ENCODE measurements at places on chromosomes 4 and X.

DNA sequence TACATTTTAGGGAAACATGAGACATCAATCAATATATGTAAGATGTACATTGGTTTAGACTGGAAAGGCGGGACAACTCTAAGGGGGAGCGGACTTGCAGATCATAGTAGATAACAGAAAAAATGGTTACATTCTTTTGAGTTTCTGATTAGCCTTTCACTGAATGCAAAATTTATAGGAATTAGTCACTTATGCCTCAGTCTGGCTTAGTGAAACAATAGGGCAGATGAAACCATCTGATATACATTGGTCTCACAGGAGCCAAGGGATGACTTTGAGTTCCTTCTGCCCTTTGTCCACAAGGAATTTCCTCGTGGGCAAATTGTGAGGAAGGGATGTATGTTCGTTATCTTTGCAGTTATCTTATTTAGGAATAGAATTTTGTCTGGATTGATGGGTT lies 128.2 kb downstream of the ARSF start:
- DNase-seq, result no peak

- no peak for DNase-seq
Observed at GRCh38 chr4:39937683-39938268, 39.9 kb downstream of the PDS5A start.

GRCh38 chrX:115030625-115031024 lies 13.2 kb upstream of the IL13RA2 start:
- DNase-seq, result no peak

- no peak for DNase-seq
Observed at GRCh38 chr4:15873117-15873516, 65.4 kb downstream of the FGFBP1 start.

GRCh38 chrX:30615229-30615628 lies 37.7 kb upstream of the TASL start:
- DNase-seq, result no peak

- DNase-seq, result no peak
Observed at GRCh38 chrX:75989806-75990590, 182.9 kb upstream of the PBDC1 start.

GRCh38 chrX:20315140-20315539 lies 48.4 kb upstream of the RPS6KA3 start:
- DNase-seq, result peak; percentile 75

DNA sequence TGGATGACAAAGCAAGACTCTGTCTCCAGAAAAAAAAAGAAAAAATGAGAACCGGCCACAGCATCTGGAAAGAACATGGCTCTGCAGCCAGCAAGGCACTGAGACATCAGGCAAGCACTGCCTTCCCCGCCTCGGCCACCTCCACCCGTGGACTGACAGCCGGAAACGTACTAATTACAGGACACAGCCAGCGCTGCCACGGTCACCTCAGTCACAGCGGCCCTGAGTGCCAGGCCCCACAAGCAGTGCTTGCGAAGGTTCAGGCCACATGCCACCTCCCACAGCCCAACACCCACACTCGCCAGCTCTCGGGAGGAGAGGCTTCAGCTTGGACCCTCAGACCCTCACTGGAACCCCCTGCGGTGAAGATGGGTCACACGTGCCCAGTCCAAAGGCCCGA lies 16.8 kb downstream of the FAM53A start:
- no peak for DNase-seq

GRCh38 chr4:110260299-110260698 lies 61.9 kb upstream of the ELOVL6 start:
- DNase-seq, result no peak

DNA sequence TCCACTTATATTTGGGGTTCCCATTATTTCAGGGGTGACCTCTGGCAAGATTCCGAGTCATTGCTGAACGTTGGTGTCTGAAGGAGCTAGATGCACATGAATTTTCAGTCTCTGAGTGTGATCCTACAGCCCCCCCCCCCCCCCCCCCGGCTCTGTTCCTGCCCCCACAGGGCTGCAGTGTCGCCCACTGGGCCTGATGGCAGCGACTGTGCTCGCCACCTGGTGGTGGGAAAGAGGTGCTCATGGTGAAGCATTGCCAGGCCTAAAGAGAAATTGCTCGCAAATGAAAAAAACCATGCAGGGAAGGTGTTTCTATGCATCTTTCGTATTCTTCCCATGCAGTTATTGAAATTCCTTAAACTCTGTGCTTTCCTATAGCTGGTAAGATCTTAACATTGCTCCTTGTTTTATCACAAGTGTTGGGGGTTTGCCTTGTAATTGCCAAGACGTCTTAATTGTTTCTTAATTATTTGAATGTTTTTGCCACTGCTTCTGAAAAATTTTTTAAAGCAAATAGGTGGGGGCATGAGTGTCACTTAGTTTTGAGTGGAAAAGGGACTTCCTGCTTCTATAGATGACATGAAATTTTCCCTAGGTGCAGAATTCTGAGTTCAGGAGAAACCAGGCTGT lies 63.2 kb downstream of the CLDN22 start:
- peak; percentile 41 for DNase-seq

- DNase-seq, result no peak
Observed at GRCh38 chrX:30301963-30302362, 7.2 kb downstream of the NR0B1 start.

GRCh38 chr4:22356987-22357596 lies 158.8 kb downstream of the ADGRA3 start:
- peak; percentile 4 for DNase-seq

DNA sequence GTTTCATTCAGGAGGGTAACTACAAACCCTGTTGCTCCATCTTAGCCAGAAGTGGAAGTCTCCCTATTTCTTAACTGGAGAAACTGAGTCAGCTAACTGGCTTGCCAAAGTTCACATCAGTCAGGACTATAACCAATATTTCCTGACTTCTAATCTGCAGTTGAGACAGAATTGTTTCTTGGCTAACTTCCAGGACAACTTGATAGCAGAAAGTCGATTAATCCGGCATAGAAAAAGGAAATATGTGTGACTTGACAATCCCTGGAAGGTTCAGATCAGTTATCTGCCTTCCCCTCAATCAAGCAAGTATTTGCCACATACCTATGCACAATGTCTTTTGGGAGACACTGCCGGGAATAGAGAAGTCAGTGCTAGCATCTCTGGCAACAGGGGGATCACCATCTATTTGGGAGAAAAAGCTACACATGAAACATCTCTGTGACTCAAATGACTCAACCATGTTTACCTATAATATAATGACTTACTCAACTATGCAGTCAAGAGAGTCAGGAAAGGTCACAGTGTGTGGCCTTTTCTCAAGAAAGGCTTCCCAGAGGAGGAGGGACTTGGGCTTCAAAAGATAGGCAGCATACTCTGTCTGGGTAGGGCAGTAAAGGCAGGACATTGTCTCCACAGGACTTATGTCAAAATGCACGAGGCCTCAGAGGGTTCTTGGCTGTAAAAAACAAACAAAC lies 12.4 kb upstream of the LONRF3 start:
- no peak for DNase-seq

DNA sequence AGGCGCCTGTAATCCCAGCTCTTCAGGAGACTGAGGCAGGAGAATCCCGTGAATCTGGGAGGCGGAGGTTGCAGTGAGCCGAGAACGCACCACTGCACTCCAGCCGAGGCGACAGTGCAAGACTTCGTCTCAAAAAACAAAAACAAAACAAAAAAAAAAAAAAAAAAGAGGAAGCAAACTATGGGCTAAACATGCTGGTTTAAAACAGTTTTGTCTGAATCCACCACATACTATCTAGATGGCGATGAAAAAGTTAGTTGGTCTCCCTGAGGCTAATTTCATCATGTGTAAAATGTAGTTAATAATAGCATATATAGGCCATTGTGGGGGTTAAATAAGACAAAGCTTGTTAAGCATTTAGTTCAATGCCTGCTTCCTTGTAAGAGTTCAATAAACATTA lies 451.1 kb downstream of the RPA4 start:
- DNase-seq, result no peak

DNA sequence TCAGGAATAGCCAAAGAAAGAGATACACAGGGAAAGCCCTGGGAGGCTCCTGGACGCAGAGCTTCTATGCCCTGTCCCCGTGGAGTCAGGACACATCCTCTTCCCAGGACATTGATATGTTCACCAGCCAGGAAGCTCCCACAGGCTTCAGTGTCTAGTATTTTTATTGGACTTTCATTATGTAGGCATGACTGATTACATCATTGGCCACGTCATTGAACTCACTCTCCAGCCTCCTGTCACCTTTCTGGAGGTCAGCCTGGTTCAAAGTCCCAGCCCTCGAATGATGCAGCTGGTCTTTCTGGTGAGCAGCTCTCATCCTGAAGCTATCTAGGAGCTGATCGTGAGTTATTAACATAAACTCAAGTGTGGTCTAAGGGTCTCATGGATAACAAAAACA lies 104.1 kb downstream of the CPEB2 start:
- DNase-seq, result no peak

- peak; percentile 75 for DNase-seq
Observed at GRCh38 chrX:48883729-48884128, 13.8 kb downstream of the TIMM17B start.

- no peak for DNase-seq
Observed at GRCh38 chr4:123830930-123831329, 434.3 kb downstream of the SPRY1 start.

GRCh38 chr4:27308379-27308778 lies 447.7 kb downstream of the STIM2 start:
- DNase-seq, result no peak

GRCh38 chr4:11592276-11592675 lies 163.6 kb upstream of the HS3ST1 start:
- DNase-seq, result no peak

DNA sequence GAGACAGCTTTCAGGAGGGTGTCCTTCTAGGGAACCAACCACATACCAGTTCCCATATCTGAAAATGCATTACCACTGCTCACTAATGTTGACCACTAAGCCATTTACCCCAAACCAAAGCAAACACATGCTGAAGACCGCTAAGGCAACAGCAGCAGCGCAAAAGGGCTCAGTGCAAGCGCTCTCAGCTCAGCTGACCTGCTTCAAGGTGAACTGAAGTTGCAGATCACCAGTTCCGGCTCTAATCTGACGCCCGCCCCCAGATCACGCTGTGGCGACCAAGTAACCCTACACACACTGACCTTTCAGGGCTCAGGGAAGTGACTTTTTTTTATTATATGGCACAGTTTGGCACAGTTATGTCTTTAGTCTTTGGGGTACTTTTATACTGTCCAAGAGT lies 5.8 kb downstream of the MECP2 start:
- no peak for DNase-seq

- peak; percentile 48 for DNase-seq
Observed at GRCh38 chrX:131262738-131263679, 26.1 kb downstream of the IGSF1 start.

DNA sequence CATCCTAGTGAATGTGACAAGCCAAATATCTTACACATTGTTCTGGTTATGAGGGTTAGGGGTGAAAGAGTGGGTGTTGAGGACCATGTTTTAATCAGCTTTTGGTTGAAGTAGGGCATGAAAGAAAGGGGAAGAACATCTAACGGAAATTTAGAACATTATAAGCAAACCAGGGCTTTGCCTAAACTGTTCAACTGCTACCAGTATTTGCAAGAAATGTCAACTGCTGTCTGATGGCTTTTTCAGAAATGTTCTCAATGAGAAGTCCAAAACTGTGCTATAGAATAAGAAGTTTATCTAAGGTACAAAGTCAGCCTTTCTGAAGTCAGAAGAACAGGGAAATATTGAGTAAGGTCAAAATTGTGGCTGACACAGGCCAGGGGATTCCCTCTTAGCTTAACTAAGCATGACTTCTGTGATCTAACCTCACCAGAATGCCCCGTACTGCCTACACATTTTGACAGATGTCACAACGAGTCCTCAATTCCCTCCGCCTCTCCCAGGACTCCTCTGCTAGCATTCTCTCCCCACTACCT lies 67.1 kb downstream of the DTHD1 start:
- DNase-seq, result no peak
